Pons (tissue), 1 donor: ENCODE measurements at places on chromosomes 2 and 18.

GRCh38 chr2:149422337-149422990 is 92.1 kb downstream of the LYPD6 start:
- no peak for DNase-seq

DNA sequence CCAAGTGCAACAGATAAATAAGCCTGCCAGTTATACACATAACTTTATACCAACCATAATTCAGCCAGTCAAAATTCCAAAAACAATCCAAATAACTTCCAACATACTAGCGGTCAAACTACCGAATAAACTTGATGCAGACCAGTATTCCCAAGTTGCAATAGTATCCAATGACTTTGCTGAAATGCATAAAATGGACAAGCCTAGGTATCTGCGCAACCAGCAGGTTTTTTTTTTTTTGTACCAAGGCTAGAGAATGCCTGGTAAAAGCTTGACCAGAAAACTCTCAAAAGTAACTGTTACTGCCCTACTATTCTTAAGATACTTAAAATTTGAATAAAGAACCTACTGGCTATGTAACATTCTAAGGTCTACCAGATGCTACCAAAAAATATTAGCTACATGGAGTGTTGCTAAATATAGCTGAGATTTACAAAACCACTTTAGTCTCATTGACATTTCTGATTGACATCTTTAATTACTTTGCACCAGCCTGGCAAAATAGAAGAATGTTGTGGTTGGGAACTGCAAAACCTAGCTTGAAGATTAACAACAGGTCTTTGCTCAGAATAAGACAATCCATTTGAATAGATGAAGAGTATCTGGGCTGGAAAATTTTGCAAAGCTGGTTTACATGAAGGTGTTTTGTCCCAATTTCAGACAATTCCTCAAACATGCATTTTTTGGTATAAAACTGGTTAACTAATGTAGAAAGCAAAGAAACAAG is 7.3 kb downstream of the SRSF7 start:
- DNase-seq: no peak

- no peak for DNase-seq
Observed at GRCh38 chr2:71455011-71455740, 1.8 kb downstream of the DYSF start.

DNA sequence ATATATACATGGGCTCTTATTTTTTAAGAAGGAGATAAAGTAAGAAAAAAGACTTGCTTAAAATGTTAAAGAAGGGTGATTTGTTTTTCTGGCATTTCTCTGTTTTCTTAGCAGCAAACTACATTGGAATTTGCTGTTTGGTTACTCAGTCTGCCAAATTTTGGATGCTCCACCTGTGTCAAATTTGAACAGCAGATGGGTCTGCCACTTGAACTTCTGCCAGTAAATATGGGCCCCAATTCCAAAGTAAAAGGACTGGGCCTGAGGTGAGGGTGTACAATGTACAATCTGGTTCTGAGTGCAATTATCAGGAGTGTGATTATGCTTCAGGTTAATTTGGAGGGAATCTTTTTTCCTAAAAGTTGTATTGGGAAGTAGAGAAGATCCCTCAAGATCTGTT is 794.5 kb downstream of the DSC3 start:
- peak; percentile 15 for DNase-seq

- no peak for DNase-seq
Observed at GRCh38 chr2:187942876-187943275, 348.8 kb upstream of the GULP1 start.

- DNase-seq: no peak
Observed at GRCh38 chr2:25651066-25651465, 22.3 kb downstream of the DTNB start.

DNA sequence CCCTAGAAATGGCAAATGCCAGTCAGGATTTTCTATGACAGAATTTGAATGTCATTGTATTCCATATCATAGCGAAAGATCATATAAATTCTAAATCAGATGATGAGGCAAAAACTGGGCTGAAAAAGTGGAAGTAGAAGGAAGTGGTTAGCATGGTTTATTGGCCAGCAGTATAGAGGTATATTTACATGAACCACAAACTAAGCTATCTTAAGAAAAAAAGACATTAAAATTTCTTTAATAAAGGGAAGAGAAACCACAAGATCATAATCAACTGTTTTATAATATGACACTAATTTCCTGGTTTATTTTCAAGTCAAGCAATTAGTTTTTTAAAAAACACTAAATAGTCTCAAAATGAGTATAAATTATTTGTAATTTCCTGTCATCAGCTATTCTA is 123.2 kb upstream of the LRP1B start:
- no peak for DNase-seq

DNA sequence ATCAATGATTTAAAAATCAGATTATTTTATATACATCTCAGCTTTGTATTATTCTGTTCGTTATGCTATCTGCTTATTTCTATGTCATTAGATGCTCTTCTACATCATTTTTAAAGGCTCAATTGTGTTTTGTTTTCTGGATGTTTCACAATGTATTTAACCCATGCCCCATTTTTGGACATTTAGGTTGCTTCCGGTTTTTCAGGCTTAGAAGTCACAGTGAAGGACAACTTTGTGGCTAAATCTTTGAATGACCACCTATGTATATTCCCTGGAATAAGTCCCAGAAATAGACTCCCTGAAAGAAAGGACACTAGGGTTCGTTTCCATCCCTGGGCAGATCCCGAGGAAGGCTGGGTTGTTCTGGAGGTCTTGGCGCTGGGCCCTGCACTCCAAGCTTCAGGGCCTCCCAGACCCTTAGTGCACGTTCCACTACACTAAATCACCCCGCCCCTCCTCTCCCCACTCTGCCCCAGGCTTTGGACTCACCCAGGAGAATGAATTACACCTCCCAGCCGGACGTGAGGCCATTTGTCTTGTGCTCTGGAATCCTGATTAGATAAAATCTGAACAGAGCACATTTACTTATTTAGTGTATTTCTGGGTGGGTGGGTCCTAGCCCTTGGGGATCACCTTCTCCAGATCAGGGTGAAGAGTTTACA is 188.2 kb downstream of the ZFP36L2 start:
- DNase-seq: no peak

DNA sequence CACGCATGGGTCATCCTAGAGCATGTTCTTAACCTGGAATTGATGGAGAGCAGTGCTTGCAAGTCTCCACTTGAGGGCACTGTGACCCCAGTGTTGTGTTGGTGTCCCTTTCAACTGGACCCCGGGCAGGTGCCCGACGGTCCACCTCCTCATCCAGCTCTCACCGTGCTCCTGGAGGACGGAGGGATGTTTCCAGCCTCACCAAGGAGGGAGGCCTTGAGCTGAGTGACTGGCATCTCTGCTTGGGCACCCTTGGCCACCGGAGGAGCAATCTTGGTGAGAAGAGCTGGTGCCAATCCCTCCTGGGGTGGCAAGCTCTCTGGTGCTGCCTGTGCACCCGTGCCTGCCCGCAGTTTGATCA is 45.4 kb upstream of the ASB18 start:
- peak; percentile 30 for DNase-seq

GRCh38 chr2:209238765-209239584 is 184.9 kb upstream of the MAP2 start:
- DNase-seq: no peak

DNA sequence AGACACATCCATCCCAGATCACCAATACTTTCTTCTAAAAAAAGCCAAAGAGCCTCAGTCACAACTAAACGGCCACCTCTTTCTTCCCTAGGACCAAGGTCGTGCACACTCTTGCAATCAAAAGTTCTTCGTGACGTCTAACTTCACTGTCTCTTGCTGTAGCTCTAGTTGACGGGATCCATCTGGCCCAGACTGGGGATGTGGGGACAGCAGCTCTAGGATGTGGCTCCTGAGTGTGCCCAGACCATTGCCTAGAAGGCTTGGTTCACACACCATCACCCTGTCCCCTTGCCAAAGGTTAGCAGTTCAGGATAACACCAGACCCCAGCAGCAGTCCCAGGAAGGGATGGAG is 98.2 kb downstream of the TNS1 start:
- DNase-seq: no peak

- DNase-seq: peak; percentile 32
Observed at GRCh38 chr2:169361706-169362117, 622 bp downstream of the LRP2 start.

GRCh38 chr2:120446236-120447126 is 100.5 kb downstream of the INHBB start:
- DNase-seq: no peak

GRCh38 chr2:197513915-197514314 is 2.0 kb upstream of the MOB4 start:
- DNase-seq: no peak

DNA sequence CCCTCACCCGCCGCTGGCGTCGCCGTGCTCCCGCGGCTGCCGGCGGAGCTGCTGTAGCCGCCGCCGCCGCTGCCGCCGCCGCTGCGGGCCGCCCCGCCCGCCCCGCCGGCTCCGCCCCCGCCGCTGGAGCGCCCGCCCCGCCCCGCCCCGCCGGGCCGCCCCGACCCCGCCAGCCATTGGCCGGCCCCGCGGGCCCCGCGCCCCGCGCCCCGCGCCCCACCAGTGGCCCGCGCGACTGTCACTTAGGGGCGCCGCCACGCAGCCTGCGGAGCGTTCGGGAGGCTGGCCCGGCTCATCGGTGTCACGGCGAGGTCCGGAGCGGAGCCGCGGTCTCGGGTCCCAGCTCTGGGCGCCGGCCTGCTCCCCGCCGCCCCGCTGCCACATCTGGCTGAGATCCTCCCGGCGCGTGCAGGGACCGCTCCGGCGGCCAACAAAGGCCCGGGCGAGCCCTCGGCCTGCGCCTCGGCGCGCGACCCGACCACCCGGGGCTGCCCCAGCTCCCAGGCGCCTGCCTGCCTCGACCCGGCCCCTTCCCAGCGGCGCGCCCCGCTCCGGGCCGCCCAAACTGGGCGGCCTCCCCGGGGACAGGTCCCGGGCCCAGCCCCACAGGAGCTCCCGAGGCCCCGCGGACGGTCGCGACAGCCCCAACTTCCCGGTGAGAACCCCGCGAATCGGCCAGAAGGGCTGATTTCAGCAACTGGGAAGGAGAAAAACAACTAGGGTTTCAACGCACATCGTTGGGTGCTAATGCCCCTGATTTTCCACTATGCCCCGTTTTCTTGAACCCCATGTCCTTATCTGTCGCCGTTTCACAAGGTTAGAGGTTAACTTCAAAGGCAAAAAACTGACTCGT is at the start of gene MGAT4A:
MGAT4A (minus strand) TSS at position 92 of the 853 bp plus-strand sequence. CDS start 4,800 bp downstream, outside the sequence.
- peak; percentile 58 for DNase-seq

- peak; percentile 49 for DNase-seq
Observed at GRCh38 chr18:36867056-36867455, 38.1 kb downstream of the KIAA1328 start.

- no peak for DNase-seq
Observed at GRCh38 chr2:175648577-175649063, 353.4 kb downstream of the LNPK start.

- DNase-seq: peak; percentile 69
Observed at GRCh38 chr2:197212344-197213262, 98.0 kb downstream of the ANKRD44 start.

DNA sequence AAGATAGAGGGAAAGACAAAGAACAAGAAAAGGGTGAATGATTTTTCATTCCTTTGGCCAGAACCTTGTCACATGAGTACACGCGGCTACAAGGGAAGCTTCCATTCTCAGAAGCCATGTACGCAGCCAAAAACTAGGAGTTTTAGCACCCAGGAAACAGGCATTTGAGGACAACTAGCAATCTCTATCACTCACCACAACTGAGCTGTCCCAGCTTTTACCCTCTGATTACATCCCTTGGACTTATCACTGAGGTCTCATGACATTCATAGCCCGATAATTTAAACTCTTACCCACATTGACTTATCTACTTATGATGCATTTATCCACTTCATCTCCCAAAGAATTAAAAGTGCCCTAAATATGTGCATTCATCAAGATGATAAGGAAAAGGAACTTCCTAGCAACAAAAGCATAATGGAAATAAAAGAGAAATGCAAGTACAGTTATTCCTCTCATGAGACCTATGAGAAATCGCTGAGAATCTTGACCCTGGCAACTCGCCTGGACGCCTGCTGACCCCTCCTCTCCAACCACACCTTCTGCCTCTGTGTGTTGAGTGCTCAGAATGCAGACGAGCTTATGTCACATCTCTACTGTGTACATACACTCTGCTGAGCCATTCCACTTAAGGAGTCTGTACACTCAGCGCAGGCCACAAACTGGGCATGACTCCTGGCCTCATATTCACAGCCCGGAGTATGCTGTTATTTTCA is 28.7 kb upstream of the MFSD6 start:
- no peak for DNase-seq

- DNase-seq: no peak
Observed at GRCh38 chr2:46857871-46858701, 57.5 kb downstream of the MCFD2 start.

- DNase-seq: no peak
Observed at GRCh38 chr2:29920130-29920577, 1.2 kb downstream of the ALK start.

GRCh38 chr2:73746015-73746876 is 9.1 kb upstream of the TPRKB start:
- no peak for DNase-seq

DNA sequence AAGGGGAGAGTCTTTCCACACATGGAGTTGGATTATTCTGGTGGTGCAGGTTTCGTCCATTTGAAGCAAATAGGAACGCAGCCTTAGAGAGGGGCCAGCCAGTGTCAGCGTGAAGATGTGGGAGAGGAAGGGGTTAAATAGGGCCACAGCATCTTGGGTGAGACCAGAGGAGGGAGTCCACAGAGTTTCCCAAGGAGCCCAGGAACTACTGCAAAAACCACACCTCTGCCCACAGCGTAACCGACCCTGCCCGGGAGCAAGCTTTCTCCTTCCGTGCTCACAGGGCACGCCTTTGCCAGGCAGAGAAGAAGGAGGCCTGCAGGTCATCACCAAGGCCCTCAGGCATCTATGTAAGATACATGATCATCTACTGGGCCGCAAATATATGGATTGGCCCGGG is 314.5 kb downstream of the AGAP1 start:
- DNase-seq: no peak

DNA sequence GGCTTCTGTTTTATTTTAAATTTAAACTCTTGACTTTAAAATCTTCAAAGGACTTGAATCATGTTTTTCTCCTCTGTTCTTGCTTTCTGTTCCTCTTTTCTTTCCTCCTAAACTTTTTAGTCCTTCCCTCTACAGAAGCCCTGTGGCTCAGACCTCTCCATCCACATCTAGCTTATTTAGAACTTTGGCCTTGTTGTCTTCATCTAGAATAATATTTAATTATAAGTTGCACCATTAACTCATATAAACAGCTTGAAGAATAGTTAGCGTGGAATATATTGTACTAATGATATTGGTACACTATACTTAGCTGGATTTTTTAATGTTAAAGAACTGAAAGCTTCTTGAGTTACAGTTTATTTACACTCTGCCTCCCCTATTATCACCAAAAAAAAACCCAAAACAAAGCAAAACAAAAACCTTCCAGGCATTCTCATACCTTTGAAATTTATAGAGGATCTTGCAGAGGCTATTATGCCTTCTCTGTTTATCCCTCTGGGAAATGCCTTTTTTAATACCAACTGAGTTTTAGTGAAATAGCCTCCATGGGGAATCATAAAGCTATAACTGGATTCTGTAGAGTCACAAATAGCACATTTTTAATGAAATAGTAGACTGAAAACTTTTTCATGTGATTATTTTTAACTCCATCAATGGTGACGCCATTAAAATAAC is 9.2 kb upstream of the CCDC141 start:
- DNase-seq: no peak
